ENCODE measurements at places on chromosomes 16 and 17.

DNA sequence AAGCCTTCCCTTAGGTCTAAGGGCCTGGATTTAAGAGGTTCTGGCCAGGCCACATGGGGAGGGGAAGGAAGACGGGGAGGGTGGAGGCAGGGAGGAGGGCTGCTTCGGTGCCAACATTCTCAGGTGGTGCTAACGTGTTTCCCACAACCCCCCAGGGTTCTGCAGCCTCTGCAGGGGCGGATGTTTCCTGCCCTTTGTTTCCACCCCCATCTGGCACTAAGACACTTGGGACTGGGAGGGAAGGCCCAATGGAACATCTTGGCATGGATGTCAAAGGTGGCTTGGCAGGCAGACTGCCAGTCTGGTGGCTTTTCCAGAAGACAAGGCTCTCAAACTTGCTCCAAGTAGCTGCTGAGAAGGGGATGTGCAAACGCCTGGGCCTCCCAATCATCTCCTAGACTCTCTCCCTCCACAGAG lies 12.7 kb downstream of the HIC1 start:
- no peak for DNase-seq

DNA sequence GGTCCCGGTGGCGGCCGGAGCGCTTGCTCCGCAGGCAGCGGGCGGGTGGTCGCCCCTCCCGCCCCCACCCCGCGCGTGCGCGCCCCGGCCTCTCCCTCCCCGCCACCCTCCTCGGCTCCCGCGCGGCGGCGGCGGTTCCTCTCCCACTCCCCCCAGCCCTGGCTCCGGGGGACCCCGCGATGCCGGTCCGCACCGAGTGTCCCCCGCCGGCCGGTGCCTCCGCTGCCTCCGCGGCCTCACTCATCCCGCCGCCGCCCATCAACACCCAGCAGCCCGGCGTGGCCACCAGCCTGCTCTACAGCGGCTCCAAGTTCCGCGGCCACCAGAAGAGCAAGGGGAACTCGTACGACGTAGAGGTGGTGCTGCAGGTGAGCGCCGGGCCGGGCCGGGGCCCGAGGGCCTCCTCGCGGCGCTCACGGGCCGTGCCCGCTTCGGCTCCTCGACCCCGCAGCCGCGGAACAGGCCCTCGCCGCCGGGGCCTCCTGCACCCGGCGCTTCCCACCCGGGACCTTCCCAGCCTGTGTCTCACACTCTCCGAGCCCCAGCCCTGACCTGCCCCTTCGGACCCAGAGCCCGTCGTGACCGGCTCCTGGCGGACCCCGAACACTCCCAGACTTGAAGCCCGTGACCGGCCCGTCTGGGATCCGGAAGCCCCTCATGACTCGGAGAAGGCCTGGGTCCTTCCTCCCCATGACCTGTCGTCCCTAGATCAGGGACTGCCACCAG lies 490 bp downstream of the GID4 start:
- DNase-seq = no peak

DNA sequence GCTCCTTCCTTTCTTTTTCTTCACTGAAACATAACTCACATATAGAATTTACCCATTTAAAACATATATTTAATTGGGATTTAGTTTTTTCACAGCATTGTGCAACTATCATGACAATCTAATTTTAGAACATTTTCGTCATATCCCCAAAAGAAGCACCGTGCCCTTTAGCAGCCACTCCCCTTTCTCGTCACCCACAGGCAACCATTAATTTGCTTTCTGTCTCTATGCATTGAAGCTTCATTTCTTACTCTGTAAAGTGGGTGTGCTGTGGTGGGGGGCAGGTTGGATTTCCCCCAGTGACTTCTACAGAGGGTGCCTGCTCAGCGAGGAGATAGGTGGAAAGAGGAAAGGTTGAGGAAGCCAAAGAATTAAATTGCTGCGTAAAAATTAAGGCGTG lies 35.8 kb downstream of the MRC2 start:
- DNase-seq = no peak

GRCh38 chr17:38748149-38748891 lies at the start of gene PCGF2:
TSS of gene PCGF2 (minus strand) at chr17:38748336. CDS start at chr17:38740402, 7,934 bp downstream.
- no peak for DNase-seq

DNA sequence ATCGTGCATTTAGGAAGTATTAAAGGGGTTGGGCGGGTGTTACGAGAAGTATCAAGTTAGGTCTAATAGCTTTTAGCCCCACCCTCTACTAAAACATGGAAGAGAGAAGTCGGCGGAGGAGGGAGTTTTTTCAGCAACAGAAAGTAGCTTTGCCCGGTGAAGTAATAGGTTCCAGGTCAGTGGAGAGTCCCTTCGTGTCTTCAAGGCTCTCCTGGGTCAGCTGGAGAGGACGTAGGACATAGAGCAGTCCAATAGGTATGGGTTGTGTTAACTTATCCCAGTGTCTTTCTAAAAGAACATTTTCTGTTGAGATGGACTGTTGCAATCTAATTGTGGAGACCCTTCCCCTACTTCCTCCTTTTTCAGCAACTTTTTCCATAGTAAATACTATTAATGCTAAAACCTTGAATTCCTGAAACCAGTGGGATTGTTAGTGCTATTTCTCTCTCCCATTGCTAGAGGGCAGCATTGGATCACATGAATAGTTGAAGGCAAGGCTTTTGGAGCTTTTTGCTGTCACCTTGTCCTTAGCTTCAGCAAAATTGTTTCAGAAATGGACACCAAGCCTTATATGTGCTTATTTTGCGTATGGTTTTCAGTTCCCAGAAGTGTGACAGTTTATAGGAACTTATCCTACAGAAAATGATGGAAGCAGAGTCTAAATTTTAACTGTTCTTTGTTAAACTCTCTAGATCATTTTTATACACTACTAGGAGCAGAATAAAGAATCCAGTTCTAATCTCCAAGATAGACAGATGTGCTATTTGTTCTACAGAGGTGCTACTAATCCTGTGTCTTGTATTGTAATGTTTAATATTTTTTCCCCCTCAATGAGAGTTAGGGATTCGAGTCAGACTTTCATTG lies 38.4 kb downstream of the UTP18 start:
- DNase-seq = no peak

DNA sequence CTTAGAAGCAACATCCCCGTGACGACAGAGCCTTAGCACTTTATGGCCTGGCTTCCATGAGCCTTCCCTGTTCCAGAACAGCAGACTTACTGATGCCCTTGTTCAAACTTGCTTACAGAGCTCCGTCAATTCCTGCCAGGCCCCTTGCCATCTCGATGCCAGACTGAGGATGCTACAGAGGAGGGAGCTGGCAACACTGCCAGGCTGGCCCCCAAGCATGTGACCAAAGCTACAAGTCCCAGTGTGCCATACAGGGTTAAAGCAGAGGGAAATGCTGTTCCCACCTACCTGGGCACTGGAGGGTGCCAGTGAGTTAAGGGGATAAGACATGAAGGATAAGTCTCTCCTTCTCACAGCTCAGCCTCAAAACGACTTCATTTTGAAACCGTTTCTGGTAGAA lies 33.5 kb upstream of the SREBF1 start:
- DNase-seq = no peak

DNA sequence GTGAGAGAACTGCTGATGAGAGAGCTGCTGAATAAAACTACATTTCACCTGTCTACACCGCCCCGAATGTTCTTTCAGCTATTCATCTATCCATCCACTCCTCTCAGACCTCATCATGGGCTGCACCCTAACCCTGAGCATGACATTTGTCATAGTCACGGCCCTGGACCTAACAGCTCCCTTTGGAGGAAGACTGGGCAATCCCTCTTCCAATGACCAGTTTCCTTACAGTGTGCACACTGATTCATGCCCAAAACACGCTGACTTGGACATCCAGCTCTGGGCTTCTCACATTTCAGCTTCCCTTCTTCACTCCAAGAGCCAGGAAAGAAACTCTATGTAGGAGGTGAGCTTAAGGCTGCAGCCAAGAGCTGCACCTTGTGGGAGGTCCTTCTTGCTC lies 41.8 kb upstream of the ARL4D start:
- DNase-seq = no peak

DNA sequence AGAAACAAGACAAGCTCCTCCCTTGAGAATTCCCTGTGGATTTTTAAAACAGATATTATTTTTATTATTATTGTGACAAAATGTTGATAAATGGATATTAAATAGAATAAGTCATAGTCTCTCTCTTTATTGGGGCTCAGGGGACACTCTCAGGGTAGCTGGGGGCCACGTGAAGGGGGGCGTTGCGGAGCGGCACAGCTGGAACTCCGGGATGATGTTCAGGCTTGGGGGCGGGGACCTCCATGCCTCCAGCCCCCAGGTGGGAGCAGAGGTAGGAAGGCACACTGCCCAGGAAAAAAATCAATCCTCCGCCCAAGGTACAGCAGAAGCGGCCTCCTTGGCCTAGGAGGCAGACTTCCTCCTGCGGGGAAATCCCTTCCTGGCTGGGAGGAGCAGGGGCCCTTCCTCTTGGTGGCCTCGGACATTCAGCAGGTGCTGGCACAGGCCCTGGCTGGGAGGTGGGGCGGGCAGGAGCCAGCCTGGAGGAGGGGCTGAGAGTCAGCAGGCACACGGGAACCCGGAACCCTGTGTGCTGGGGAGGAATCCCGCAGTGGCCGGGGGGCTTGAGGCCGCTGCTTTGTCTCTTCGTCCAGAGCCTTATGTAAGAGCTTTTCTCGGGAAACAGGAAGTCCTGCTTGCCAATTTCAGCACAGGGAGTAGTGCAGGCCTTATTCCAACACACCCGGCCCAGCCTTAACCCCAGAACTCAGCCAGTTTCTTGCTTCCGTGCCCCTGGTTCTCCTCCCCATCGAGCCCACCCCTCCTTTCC lies 591 bp upstream of the TNFSF13 start:
- DNase-seq = no peak

GRCh38 chr16:89473136-89473712 lies 17.1 kb downstream of the ANKRD11 start:
- no peak for DNase-seq

DNA sequence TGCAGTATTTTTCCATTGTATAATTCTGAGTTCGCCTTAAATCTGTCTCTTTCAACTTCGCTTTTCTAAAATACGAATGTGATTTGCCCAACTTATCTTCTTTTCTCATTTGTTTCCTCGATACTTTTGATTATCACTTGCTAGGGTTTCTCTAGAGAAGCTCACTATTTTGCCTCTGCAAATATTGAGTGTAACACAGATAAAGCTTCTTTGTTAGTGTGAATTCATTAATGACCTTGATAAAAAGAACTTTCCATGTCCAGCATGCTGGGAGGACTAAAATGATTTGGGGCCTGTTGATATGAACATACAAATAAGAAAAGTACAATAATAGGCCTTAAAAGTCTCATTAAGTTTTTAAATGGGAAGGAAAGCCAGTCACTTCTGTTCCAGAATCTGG lies 303.3 kb downstream of the MAP2K6 start:
- DNase-seq = no peak

DNA sequence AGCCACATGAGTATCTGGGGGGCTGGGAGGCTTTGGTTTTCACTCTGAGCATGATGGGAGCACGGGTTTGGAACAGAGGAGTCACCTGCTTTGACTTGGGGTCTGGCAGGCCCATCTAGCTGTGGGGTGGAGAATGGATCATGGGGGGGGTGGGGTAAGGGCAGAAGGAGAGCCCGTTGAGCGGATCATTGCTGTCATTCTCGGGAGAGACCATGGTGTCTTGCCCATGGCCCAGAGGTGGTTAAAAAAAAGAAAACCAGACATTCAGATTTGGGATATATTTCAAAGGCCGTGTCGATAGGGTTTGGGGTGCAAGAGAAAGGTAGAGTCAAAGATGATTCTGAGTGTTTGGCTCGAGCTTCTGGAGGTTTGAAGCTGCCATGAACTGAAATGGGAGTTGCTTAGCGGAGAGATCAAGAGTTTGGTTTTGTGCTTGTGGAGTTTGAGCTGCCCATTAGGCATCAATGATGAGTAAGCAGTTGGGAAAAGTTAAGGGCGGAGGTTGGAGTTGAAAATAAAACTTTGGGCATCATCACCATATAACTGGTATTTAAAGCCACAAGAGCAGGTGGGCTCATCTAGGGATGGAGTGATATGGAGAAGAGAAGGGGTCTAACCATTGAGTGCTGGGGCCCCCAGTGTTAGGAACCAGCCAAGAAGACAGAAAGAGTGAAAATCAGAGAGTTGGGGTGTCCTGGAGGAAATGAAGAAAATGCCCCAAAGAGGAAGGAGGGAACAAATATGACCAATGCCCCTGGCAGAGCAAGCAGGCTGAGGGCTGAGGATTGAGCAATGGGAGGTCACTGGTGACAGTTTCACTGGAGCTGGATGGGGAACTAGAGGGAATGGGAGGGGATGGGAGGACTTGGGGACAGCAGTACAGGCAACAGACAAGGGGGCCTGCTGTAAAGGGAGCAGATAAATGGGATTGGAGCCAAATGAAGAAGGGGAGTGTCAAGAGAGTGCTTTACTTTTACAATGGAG lies 1.9 kb downstream of the NOD2 start:
- no peak for DNase-seq

DNA sequence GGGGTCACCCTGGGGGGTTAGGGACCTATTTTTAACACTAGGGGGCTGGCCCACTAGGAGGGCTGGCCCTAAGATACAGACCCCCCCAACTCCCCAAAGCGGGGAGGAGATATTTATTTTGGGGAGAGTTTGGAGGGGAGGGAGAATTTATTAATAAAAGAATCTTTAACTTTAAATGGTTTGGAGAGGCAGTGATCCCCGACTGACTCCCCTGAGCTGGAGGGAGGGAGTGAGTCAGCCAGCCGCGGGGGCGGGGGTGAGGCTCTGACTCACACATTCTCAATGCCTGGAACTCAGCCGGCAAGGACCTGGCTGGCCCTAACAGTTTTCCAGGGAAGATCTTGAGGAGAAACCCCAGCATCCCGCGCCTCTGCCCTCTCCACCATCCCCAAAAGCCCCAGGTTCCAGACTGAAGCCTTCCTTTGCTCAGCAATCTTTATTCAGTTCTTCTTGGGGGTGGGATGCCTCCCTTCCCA lies 1.5 kb downstream of the HCFC1R1 start:
- DNase-seq = peak; percentile 44

GRCh38 chr17:44854192-44854591 lies 6.5 kb downstream of the HIGD1B start:
- no peak for DNase-seq

DNA sequence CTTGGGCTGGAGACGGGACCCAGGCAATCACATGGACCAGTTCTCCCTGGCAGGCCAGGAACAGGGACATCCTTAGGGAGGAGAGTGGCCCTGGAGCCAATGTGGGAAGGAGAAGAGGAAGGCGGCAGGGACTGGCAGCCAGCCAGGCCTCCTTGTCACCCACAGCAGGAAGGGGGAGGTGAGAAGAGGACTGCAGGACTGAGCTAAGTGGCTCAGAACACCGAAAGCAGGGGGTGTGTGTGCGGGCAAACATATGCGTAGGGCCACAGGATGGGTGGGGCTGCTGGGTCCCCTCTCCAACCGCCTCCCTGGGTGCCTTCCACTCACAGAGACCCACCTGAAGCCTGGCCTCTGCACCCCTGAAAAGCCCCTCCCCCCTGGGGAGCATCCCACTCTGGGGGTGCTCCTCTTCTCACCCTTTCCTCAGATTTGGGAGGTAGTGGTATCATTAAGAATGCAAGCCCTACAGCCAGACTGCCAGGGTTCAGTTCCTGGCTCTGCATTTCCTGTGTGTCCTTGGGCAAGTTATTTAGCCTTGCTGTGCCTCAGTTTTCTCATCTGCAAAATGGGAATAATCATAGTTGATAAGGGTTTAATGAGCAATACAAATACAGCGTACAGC lies 8.1 kb downstream of the PNMT start:
- no peak for DNase-seq
